ENCODE measurements at places on chromosomes 11 and 22.

DNA sequence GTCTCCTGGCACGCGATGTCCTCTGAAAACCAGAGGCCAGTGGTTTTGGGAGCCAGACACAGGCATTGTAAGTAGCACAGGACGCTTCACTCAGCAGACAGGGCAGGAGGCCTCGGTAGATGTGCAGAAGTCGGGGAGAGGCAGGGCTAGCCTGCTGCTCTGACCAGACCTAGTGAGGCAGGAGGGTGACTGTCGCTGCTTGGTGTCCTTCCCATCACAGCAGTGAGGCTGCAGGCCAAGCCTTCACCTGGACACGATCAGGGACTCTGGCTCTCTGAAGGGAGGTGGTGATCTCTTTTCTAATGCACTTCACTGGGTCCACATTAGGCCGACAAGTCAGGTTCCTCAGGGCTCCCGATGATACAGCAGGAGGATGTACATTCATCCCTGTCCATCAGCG, 583.7 kb downstream of the NTM start:
- no peak for DNase-seq

GRCh38 chr11:64284962-64285884, at the start of gene GPR137:
GPR137 (plus strand) TSS chr11:64285848; CDS start chr11:64286525, 677 bp downstream.
- DNase-seq, result peak; percentile 94

DNA sequence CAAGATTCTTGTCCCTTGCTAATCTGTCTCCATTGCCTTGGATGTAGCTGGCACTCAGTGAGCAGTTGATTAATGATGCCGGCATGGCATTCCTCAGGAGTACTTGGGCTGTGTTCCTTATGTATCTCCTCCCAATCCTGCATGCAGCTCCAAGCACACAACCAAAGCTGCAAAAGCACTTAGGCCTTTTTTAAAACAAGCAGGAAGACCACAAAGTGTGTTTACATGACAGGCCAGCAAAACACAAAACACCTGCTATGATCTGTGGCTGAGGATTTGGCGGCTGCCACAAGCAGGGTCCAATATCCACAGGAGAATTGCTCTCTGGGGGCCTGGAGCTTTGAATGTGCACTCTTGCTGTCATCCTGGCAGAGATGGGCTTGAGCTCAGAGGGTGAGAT, 8.9 kb downstream of the ABTB2 start:
- no peak for DNase-seq

- no peak for DNase-seq
Observed at GRCh38 chr11:762421-763072, 14.7 kb downstream of the GATD1 start.

DNA sequence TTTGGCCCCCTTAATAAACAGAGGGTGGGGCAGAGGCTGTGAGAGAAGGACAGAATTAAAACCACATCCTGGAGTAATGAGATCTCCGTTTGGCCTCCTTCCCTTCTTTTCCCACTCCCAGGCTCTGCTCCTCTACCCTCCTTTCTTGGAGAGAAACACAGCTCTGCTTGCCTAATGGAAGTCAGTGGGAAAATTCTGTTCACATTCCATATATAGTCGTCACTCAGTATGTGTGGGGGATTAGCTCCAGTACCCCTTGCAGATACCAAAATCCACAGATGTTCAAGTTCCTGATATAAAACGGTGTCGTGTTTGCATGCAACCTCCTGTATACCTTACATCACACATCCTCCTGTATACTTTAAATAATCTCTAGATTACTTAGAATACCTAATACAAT, 37.6 kb upstream of the THY1 start:
- no peak for DNase-seq

- no peak for DNase-seq
Observed at GRCh38 chr11:70458736-70459135, 60.4 kb downstream of the CTTN start.

GRCh38 chr11:96470521-96470920, 80.7 kb downstream of the JRKL start:
- no peak for DNase-seq

GRCh38 chr11:1053121-1053901, 16.8 kb upstream of the MUC6 start:
- no peak for DNase-seq

- no peak for DNase-seq
Observed at GRCh38 chr22:46574438-46574992, 37.1 kb upstream of the CELSR1 start.

GRCh38 chr11:25615841-25616240, 716.1 kb upstream of the ANO3 start:
- DNase-seq, result no peak

GRCh38 chr22:47304854-47305253, 542.4 kb downstream of the TBC1D22A start:
- DNase-seq, result no peak

GRCh38 chr11:15493921-15494620, 379.3 kb downstream of the INSC start:
- DNase-seq, result no peak

- no peak for DNase-seq
Observed at GRCh38 chr11:72805216-72805615, 9.0 kb upstream of the ATG16L2 start.

GRCh38 chr11:108757630-108758029, 92.8 kb downstream of the DDX10 start:
- no peak for DNase-seq

- DNase-seq, result no peak
Observed at GRCh38 chr11:72617080-72617762, 57.0 kb downstream of the PDE2A start.

DNA sequence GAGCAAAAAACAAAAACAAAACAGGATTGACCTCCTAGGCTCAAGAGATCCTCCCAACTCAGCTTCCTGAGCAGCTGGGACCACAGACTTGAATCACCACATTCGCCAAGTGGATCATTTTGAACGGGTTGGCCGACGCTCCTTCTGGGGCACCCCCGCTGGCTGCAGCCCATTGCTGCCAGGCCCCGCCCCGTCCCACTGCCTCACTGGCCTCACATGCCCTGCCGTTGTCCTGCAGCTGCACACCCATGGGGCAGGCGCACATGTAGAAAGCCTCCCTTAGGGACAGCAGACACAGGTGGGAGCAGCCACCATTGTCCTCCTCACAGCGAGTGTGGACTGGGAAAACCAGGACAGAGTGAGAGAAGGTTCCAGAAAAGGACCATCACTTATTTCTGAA, 154.5 kb downstream of the CRYBB2 start:
- DNase-seq, result no peak
